ENCODE measurements at places on chromosomes 11 and 22.

DNA sequence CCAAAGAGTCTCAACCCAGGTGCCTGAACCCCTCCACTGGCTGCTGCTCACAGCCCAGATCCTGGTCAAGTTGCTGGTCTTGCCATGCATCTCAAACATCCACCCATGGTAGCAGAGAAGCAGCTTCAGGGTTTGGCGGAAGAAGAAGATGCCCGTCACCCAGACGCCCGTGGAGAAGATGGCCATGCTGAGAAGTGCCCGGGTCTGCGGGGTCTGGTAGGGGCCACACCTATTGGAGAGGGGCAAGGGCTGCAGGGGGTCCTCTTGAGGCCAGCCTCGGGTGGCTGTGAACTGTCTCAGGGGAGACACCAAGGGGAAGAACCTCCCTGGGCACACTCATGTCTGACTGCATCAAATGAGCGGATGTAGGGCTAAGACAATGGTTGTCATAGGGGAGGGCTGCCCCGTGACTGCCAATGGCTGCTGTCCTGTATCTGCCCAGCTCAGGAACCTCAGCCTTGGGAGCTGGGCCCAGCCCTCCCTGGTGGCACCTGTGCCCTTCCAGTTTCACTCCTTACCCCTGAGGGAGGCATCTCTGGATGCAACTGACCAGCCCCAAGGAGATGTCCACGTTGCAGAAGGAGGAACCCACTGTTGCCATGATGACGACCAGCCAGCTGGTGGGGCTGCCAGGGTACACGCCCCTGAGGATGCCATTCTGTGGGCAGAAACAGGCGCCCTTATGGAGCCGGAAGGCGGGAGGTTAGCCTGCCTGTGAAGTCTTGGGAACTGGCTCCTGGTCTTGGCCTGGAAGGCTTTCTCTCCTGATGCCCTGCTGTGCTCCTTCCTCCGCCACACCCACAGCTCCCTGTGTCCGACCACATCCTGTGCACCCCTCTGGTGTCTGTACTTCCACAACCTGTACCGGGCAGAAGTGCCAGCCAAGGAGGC, 1.2 kb downstream of the CPT1B start:
- DNase-seq = no peak

DNA sequence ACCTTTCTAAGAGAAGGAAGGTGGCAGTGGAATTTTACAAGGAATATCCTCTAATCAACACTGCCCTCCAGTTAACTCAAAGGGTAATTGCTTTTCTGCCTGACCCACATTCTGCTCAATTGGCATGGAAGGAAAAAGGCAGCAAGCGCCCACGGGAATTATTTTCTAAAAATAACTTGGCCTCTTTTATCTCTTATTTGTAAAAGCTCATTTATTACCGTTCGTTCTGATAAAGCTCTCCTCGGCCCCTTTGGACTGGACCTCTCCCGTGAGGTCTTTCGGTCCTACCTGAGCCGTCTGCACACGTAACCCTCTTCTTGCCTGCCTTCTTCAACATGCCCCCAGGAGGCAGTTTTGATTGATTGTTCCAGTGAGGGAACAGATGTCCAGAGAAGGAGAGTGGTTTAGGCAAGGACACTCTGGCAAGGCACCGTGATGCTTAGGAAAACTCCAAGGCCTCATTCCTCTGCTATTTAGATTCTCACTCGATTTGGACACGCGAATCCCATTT, 53.2 kb upstream of the CRTAM start:
- DNase-seq = no peak

GRCh38 chr22:48254311-48254873, 1491.9 kb downstream of the TBC1D22A start:
- no peak for DNase-seq

- no peak for DNase-seq
Observed at GRCh38 chr11:120431633-120432032, 79.9 kb upstream of the GRIK4 start.

GRCh38 chr11:73889019-73889418, 12.2 kb downstream of the PAAF1 start:
- no peak for DNase-seq

DNA sequence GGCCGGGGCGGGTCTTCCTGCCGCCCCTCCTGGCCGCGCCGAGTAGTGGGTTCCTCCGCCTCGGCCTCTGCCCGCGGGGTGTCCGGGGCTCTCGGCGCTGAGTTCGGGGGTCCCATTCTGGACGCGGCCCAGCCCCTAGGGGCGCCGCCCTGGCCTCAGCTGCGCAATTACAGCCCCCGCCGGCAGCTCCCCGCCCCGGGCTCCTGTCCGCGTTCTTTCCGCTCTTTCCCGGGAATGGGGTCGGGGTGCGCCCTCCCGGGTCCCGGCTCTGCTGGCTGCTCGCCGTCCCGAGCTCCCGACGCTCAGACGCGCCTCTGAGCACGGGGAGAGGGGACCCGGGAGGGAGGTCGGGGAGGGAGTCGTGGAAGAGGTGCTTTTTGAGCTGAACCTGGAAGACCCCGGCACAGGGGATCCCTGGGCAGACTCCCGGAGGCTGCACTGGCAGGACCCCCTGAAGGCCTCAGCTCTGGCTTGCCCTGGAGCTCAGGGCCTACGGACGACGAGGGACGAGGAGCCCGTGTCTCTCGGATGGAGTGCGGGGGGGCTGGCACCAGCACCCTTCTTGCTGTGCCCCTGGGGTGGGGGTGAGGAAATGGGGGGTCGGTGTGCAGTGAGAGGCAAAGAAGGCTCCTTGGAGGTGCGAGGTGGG, 558 bp downstream of the TSPAN4 start:
- DNase-seq = no peak

DNA sequence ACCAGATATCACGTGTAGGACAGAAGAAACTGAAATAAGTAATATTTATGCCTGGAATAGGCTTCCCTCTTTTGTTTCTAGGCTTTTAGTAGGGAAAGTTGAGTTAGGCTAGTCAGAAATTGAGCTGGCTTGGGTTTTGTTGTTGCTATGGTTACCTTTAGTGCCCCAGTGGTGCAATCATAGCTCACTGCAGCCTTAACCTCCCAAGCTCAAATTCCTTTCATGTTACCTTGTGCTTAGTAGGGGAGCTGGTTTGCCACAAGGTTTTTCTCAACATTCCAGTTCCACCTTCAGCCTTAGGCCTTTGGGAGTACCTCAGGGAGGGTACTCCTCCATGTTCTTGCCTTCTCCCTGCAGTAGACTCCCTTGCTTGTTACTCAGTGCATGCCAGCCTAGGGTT, 69.1 kb upstream of the SUSD2 start:
- DNase-seq = no peak

GRCh38 chr11:22763166-22763565, 66.4 kb downstream of the SVIP start:
- no peak for DNase-seq

GRCh38 chr11:130786586-130786985, 129.7 kb downstream of the SNX19 start:
- DNase-seq = no peak

DNA sequence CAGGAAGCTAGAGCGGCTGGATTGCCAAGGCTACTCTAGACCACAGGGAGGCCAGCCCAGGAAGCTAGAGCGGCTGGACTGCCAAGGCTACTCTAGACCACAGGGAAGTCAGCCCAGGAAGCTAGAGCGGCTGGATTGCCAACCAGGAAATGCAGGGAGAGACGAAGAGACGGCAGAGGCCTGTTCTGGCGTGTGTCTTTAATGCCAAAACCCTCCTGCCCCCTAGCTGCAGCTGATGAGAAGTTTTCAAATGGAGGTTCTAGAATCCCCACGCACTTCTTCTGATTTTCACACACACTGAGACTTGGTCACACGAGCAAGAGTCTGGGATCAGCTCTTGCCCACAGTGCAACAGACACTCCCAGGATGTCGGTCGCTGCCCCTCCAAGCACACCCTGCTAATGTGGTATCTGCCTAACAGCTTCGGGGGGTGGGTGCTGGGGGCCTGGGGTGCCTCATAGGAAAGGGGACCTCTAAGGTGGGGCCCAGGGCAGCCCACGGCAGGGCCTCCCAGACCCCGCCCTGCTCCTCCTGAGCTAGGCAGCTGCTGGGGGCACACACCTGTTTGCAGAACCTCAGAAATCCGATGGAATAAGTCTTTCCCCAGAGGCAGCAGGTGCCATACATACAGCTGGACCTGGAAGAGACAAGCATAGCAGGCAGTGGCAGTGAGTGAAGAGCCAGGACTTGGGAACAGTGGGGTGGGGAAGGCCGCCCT, 28.5 kb downstream of the MAFF start:
- no peak for DNase-seq

- DNase-seq = no peak
Observed at GRCh38 chr11:130706572-130706971, 209.7 kb downstream of the SNX19 start.

GRCh38 chr11:68912254-68912653, 8.6 kb downstream of the IGHMBP2 start:
- DNase-seq = no peak

GRCh38 chr11:62694455-62695167, 5.3 kb upstream of the LRRN4CL start:
- DNase-seq = peak; percentile 57

DNA sequence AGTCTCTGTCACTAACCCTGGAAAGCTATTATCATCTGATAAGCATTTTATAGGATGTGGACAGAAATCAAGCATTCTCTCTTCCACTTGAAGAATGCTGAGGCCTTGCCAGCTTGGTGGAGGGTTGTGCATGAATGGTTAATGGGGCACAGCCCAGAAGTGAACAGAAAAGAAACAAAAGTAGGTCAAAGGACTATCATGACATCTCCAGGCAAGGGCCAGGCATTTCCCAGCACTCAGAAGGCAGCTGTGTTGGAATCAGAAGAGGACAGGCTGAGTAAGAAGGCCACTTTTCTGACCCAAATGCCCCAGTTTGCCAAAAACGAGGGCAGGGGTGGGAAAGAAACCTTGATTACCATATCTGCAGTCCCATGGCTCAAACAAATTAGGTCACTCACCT, 12.4 kb downstream of the TENM4 start:
- DNase-seq = no peak

GRCh38 chr22:19244600-19245352, 46.7 kb downstream of the CLTCL1 start:
- DNase-seq = no peak

DNA sequence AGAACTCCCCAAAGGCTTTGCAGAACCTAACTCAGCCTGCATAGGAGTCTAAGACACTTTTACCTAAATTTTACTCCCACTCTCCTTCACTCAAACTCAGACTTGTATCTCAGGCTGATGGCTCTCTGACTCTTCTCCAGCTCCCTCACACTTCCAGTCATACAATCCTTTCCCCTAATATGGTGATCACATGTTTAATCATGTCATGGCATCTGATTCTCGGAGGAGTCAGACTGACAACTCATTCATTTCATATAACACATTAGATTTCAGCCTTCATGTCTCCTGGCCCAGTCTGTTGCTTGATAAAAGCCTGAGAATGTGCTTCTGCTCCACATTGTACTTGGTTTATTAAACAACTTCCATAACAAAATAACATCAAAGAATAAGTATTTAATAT, 1503.9 kb upstream of the TENM4 start:
- no peak for DNase-seq

GRCh38 chr22:28918550-28919271, 35.3 kb downstream of the ZNRF3 start:
- DNase-seq = no peak

All from T-helper 22 cell (primary cell).